H9 (cell line): ENCODE measurements at places on chromosomes 7 and 10. TPM values are rescaled to one million over a fixed set of nuclear protein-coding genes. Genes with fewer than 3 reads are reported as not detected.

Gene EPDR1
- 5.3 and 6.1 TPM in 2 replicates for total RNA-seq

Gene UCN3
- not detected in 2 replicates for total RNA-seq

Gene NAT16
- 0.50 and 0.88 TPM in 2 replicates for total RNA-seq

Gene VWA2
- 1.4 and 1.6 TPM in 2 replicates for total RNA-seq

Gene TMEM236
- total RNA-seq = not detected in 2 replicates

Gene VSIR
- total RNA-seq = 0.11 and 0.31 TPM in 2 replicates

Gene CRHR2
- total RNA-seq = 0.07 and 0.13 TPM in 2 replicates
